ENCODE measurements at places on chromosomes 13 and 19.

GRCh38 chr13:112132142-112132541, 65.2 kb downstream of the SOX1 start:
- DNase-seq = no peak

- no peak for DNase-seq
Observed at GRCh38 chr19:34989298-34989697, 10.8 kb upstream of the GRAMD1A start.

- DNase-seq = no peak
Observed at GRCh38 chr13:100022798-100023197, 41.2 kb downstream of the ZIC2 start.

DNA sequence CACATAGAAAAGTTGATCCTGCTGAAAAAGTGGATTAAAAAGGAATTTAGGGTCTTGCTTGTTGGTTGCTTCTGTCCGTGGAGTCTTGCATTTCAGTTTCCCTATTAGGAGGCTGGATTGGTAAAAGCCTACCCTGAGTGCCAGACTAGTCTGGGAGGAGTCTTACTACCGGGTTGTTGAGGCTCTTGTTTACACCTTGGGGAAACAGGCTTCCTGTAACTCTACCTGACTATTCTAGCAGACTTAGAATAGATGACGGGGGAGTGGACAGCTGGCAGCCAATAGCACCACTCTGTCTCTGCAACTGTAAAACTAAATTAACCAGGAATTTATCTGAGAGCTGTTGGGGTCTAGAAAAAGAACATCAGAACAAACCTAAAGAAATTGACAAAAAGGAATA, 11.3 kb upstream of the MPHOSPH8 start:
- DNase-seq = no peak

GRCh38 chr19:45075301-45076028, 813 bp downstream of the ZNF296 start:
- DNase-seq = peak; percentile 92

DNA sequence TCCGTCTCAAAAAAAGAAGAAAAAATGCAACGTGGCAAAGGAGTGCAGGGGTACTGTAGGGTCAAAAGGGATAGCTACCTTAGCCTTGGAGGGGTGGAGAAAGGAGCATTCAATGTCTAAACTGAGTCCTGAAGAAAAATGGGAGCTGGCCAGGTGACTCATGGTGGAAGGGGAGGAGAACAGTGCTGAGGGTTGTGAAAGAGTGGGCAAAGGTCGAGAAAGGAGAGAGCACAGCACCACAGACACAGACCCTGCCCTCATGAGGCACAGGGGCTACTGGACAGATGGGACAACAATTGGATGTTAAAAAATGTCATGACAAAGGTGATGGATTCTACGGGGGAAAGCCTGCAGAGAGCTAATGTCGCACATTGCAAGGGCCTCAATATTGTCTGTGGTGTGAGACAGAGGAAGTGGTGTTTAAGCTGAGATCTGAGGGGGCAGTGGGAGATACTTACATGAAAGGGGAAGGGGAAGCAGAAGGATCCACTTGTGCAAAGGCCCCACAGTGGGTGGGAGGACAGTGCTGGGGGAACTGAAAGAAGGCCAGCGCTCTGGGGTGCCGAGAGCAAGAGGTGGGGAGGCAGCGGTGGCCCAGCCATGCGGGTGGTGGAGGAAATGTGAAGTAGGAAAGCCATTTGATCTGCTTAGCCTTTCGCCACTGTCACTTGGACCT, 42.9 kb upstream of the URAD start:
- peak; percentile 98 for DNase-seq

DNA sequence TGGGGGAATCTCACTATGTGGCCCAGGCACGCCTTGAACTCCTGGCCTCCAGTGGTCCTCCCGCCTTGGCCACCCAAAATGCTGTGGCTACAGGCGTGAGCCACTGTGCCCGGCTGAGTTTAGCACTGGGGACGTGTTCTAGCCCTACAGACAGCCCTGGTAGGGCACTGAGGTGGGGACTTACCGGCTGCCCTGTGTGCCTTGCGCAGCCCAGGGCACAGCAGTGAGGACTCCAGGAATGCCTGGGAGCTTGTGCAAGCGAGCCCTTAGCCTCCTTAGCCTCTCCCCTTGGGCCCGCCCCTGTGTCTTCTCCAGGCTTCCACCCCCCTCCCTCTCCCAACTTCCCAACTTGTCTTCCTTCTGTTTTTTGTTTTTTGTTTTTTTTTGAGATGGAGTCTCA, 21.0 kb downstream of the CCNE1 start:
- DNase-seq = no peak

- DNase-seq = no peak
Observed at GRCh38 chr13:35947315-35947714, 183.9 kb downstream of the DCLK1 start.

DNA sequence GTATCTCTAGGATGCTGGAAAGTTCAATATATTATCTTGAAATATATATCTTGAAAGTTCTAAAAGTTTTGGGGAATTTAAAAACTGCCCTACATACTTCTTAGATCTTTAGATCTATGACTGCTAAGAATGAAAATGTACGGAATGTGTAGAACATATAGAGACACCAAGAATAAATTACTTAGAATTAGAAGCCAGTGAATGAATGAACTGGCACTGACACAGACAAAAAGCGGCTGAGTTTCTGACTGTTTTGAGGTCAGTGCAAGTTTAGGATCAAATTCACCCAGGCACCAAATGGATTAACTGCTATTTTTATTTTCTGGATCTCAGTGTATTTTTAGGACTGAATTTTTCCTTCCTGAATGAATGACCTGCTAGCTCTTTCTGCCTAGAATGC, 411.2 kb downstream of the KCTD12 start:
- DNase-seq = no peak

GRCh38 chr13:110396913-110397381, 89.9 kb downstream of the COL4A2 start:
- no peak for DNase-seq

DNA sequence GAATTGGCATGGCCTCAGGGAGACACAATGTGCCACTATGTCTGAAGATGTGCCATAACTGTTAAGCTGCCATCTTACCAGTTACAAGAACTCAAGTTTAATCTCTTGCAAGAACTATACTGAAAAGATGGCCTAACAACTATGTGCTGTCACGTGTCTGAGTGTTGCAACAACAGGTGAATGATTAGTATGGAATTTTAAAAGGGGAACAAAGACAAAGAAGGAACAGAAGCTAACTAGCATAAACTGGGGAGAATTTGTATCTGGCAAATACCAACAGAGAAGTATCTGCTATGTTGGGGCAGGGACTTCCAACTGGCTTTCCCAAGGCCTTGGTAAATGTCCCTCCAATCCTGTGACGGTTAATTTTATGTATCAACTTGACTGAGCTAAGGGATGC, 11.5 kb upstream of the ACOD1 start:
- DNase-seq = no peak

DNA sequence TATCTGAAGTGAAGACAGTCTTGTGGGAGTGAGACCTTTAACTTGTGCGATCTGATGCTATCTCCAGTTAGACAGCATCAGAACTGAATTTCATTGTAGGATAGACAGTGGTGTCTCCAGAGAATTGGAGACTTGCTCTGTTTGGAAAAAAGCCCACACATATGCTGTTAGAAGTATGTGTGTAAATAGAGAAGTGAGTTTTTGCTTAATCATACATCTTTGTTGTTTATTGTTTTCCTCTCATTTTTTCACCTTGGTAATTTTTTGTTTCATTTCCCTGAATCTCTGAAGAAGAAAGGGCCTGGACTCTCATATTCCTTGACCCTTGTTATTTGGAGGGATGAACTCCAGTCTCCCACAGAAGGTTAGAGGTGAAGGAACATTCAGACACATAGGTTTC, 21.8 kb downstream of the FPR3 start:
- no peak for DNase-seq

GRCh38 chr19:5262721-5263120, 77.9 kb downstream of the PTPRS start:
- DNase-seq = peak; percentile 75

GRCh38 chr19:40232479-40232878, 6.0 kb upstream of the CCNP start:
- DNase-seq = no peak

DNA sequence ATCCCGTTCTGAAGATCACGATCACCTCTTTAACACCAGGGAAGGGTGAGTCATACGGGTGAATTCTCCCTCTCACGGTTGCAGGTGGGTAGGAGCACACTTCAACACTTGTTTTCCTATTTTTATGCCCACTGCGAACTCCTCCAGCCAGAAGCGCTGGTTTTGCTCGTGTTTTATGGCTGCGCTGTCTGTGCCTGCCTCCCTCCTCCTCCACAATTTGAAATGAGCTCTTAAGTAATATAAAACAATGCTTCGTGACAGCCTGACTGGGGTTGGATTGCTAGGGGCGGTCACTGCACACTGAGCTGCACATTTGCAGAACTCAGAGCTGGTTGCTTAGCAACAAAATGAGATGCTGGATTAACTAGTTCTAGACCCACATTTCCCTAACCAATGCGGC, 12.9 kb downstream of the CCDC70 start:
- no peak for DNase-seq

DNA sequence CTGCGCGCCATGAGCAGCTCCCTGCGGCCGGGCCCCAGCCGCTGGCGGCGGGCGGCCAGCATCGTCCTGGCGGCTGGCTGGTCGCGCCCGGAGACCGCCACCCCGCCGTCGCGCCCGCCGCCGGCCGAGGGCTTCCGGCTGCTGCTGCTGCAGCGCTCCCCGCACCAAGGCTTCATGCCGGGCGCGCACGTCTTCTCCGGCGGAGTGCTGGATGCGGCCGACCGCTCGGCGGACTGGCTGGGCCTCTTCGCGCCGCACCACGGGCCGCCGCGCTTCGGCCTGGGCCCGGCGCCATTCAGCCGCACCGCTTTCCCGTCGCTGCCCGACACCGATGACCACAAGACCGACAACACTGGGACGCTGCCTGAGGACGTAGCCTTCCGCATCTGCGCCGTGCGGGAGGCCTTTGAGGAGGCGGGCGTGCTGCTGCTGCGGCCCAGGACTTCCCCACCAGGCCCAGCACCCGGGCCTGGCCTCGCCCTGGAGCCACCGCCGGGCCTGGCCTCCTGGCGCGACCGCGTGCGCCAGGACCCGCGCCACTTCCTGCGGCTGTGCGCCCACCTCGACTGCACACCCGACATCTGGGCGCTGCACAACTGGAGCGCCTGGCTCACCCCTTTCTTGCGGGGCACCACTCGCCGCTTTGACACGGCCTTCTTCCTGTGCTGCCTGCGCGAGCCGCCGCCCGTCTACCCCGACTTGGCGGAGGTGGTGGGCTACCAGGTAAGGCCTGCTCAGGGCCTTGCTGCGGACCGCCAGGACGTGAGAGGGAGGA, 518 bp downstream of the NUDT19 start:
- DNase-seq = peak; percentile 80

DNA sequence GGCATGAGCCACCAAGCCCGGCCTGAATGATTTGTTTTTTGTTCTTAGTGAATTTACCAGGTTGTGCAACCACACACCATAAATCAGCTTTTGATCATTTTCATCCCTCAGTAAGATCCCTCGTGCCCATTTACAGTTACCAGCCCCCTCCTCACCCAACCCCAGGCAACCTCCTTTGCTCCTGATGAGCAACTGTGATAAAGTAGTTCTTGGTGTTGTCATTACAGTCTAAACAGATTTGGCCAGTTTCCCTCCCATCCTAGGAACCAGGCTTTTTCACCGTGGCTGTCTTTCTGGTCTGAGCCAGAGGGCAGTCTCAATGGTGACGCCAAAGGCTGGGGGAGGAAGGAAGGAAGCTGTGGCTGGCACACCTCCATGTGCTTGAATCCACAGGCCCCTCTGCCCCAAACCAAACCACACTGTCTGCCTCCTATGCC, 61.2 kb upstream of the WDFY2 start:
- DNase-seq = peak; percentile 96

DNA sequence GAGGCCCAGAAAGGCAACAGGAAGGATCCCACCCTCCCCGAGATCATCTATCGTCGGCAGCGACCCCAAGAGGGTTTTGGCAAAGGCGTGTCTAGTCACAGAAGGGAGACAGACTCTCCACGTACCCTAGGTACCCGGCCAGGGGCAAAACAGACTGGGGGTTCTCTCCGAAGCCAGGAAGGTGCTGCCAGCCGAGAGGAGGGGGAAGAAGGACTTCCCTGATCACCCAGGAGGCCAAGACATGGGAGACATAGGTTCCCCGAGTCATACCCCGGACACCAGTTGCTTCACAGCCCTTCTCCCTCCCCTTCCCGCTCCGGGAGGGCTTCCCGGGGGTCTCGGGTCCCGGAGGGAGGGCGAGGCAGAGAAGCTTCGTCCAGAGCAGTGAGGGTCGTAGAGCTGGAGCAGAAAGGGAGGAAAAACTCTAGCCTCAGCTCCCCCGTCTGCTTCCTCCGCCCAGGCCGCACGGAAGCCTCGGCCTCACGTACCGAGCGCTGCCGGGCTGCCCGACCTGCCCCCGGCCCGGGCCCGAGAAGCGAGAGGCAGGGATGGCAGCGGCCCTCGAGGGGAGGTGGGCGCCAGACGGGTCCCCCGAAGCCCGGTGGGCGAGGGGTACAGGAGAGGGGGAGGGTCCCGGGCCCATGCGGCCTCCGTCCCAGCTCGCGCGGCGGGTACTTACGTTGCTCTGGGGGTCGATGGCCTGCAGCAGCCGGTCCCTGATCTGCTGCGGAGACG, 644 bp downstream of the MED26 start:
- DNase-seq = peak; percentile 55

DNA sequence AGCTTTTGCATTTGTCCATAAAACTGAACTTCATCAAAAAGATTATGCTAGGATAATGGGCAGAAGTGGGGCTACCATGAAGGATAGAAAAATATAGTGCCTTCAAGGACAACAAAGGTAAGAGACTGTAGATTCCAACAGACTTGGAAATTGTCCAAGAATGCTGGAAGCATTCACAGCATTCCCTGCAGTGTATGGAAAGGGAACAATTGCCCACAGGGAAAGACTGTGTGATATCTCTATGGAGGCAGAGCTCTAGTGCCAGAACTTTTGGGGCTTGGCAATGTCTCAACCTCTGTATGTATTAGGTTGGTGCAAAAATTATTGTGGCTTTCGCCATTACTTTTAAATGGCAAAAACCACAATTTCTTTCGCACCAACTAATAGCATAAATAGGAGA, 1598.8 kb upstream of the MIR17HG start:
- DNase-seq = no peak

DNA sequence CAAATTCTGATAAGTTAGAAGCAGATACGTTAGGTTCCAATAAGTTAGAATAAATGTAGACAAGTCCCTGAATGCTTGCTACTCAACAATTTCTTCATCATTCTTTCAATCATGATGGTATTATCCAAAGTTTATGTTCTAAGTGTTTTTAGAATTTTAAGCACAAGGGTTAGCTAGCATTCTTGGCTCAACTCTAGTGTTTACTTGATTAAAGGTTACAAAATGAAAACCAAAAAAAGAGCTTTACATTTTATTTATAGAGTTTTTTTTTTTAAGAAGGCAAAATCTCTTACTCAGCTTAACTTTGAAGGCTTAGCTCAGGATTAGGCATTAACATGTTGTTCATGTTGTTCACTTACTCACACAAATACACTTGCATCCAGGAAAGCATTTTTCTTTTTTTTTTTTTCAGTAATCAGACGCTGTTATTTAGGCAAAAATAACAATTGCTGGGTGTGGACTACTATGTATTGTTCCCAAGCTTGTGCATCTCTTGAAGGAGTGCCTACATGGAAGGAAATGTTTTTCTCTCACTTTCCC, 420.6 kb downstream of the DCT start:
- no peak for DNase-seq

All from NB4 (cell line).